Natural killer cell treated with Interleukin-12 subunit alpha and Interleukin-12 subunit beta and Interleukin-15 and Interleukin-18, amount 100 ng/mL, for 72 hours (primary cell): ENCODE measurements at places on chromosomes 7 and 10.
A peak's percentile ranks its signal among the peaks of the same experiment; 100 is the strongest.

- no peak overlapping the region for H3K27ac ChIP-seq
- DNase-seq = no peak
- no peaks in the 10 kb centered on the region for H3K27me3 ChIP-seq
- no peaks in the 10 kb centered on the region for H3K36me3 ChIP-seq
Measured at GRCh38 chr7:94832051-94832450, 75.3 kb upstream of the PPP1R9A start.

DNA sequence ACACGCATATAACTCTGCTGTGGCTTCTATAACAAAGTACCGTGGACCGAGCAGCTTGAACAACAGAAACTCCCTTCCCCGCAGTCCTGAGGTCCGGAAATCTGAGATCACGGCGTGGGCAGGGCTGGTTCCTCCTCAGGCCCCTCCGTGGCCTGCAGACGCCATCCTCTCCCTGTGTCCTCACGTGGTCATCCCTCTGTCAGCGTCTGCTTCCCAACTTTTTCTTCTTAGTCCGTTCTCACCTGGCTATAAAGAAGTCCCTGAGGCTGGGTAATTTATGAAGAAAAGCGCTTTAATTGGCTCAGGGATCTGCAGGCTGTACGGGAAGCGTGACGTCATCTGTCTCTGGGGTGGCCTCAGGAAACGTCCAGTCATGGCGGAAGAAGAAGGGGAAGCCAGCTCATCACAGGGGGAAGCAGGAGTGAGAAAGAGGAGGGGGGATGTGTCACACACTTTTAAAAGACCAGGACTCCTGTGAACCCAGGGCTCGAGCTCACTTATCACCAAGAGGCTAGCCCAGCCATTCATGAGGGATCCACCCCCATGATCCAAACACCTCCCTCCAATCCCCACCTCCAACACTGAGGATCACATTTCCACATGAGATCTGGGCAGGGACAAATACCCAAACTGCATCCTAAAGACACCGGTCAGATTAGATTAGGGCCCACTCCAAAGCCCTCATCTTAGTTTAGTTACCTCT, 91.2 kb upstream of the INSIG1 start:
- H3K4me3 ChIP-seq = peak overlapping the region; percentile 99
- H3K36me3 ChIP-seq = peaks cover 10% of the 10 kb centered on the region
- no peaks in the 10 kb centered on the region for H3K27me3 ChIP-seq
- H3K27ac ChIP-seq = peak overlapping the region; percentile 100

- H3K4me3 ChIP-seq = peak overlapping the region; percentile 53
- no peaks in the 10 kb centered on the region for H3K27me3 ChIP-seq
- peaks cover 14% of the 10 kb centered on the region for H3K36me3 ChIP-seq
- no peak for DNase-seq
Measured at GRCh38 chr7:100367251-100367620, 6.1 kb upstream of the PILRA start.

- DNase-seq = no peak
- no peak overlapping the region for H3K27ac ChIP-seq
- H3K27me3 ChIP-seq = peaks cover 85% of the 10 kb centered on the region
- peak overlapping the region; percentile 88 for H3K4me3 ChIP-seq
Measured at GRCh38 chr10:100655760-100656421, 89.5 kb upstream of the PAX2 start.

DNA sequence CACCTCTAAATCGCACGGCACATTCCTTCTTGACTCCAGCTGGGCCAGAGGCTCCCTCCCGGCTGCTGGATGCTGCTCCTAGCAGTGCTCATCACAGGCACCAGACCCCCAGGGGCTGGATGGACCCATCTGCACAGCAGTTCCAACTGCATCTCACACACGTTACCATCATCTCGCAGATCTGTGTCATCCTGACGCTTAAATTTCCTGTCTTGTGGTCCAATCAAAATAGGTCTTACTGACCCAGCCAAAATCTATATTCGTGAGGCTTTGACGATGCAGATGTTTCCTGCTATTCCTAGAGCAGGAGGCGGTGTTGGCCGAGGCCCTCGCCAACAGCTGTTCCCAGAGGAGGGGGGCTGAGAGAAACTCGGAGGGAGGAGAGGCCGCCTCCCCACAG, 108.0 kb downstream of the MKI67 start:
- H3K4me1 ChIP-seq = peaks cover 10% of the 10 kb centered on the region
- H3K27me3 ChIP-seq = peaks cover 17% of the 10 kb centered on the region
- no peaks in the 10 kb centered on the region for H3K36me3 ChIP-seq

DNA sequence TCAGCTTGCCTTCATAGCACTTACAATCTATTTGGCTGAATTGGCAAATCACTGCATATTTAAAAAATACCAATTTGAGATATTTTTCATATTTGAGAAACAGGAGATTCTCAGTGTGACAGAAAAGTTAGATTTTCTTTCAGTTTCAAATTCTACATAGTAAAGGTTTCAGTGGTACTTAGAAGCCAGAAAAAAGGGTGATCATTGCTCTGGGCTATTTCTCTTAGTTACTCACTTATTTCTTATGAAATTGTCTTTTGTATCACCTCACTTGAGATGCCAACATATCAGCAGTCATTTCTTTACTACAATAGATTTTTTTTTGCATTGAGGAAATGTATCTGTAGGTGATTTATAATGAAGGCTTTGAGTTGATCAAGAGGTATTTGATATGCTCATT, 478.2 kb downstream of the GATA3 start:
- H3K4me3 ChIP-seq = no peak overlapping the region
- peaks cover 18% of the 10 kb centered on the region for H3K27me3 ChIP-seq
- H3K27ac ChIP-seq = no peak overlapping the region
- H3K4me1 ChIP-seq = no peaks in the 10 kb centered on the region

GRCh38 chr10:80855348-80855971, 317.8 kb downstream of the SH2D4B start:
- no peak for DNase-seq
- H3K27me3 ChIP-seq = no peaks in the 10 kb centered on the region
- no peak overlapping the region for H3K4me3 ChIP-seq
- no peak overlapping the region for H3K27ac ChIP-seq

DNA sequence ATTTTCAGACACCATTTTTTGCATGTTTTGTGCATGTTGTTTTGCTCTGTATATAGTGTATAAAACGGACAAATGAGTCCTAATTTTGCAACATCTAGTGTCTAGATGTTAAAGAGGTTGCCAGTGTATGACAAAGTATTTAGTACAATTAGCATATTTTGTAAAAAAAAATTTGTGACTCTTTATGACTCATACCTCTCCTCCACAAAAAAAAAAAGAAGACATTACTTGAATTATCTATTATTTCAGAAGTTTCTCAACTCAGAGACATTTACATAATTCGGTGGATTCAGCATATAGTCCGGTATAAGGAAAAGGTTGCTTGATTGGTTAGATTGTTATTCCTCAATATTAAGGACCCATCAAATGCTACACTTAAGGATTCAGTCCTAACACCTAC, 26.0 kb downstream of the NUP42 start:
- H3K36me3 ChIP-seq = peaks cover 13% of the 10 kb centered on the region
- H3K27ac ChIP-seq = no peak overlapping the region
- no peak overlapping the region for H3K4me3 ChIP-seq
- DNase-seq = no peak
- peaks cover 26% of the 10 kb centered on the region for H3K27me3 ChIP-seq
